ENCODE measurements at places on chromosomes 5 and 9. TPM values are rescaled to one million over a fixed set of nuclear protein-coding genes. Genes with fewer than 3 reads are reported as not detected.
A peak's percentile ranks its signal among the peaks of the same experiment; 100 is the strongest.

Gene GRM6
- total RNA-seq: not detected

Gene ATOSB
- total RNA-seq: 24.6 TPM

Gene UNC13B
- total RNA-seq: 0.25 TPM

Gene SHC3
- not detected for total RNA-seq

Gene DMRT2
- 2.9 TPM for total RNA-seq

Gene SPDL1
- total RNA-seq: 37.8 TPM

Gene FAXDC2
- total RNA-seq: not detected

Gene ZNF366
- total RNA-seq: not detected

Gene NEUROG1
- total RNA-seq: not detected

Gene CCL27
- total RNA-seq: not detected

Gene INSL4
- total RNA-seq: not detected

Gene GAPT
- not detected for total RNA-seq

Gene ZNF483
- total RNA-seq: 5.9 TPM

Gene SAXO1
- not detected for total RNA-seq

- no peak overlapping the region for H3K4me3 ChIP-seq
- DNase-seq: no peak
- H3K27ac ChIP-seq: no peak overlapping the region
Measured at GRCh38 chr9:80086822-80087345, 515.1 kb downstream of the TLE4 start.

DNA sequence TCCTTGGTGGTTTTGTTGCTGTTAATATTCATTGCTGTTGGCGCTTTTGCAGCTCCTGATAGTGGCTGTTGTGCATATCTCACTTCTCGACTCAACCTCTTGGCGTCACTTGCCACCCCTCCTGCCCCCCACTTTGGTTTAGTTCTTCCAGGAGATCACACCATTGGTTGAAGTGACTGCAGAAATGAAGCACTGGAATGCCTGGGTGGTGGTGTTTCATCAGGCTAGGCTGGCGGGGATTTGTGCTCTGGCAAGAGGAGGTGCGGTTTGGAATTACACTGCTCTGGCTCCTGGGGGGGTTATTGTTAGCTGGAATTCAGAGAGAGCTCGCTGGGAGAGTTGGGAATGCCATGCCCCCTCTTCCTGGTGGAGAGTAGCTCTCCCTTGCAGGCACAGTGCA, 11.5 kb downstream of the PRRC2B start:
- peak overlapping the region; percentile 48 for H3K27ac ChIP-seq
- H3K4me1 ChIP-seq: peaks cover 88% of the 10 kb centered on the region
- no peaks in the 10 kb centered on the region for H3K27me3 ChIP-seq
- peaks cover 23% of the 10 kb centered on the region for H3K36me3 ChIP-seq
- DNase-seq: no peak
- no peak overlapping the region for H3K4me3 ChIP-seq

- peaks cover 5% of the 10 kb centered on the region for H3K4me1 ChIP-seq
- H3K36me3 ChIP-seq: no peaks in the 10 kb centered on the region
- DNase-seq: peak; percentile 35
- no peak overlapping the region for H3K27ac ChIP-seq
Measured at GRCh38 chr9:100473276-100474081, 530 bp downstream of the TMEFF1 start.

DNA sequence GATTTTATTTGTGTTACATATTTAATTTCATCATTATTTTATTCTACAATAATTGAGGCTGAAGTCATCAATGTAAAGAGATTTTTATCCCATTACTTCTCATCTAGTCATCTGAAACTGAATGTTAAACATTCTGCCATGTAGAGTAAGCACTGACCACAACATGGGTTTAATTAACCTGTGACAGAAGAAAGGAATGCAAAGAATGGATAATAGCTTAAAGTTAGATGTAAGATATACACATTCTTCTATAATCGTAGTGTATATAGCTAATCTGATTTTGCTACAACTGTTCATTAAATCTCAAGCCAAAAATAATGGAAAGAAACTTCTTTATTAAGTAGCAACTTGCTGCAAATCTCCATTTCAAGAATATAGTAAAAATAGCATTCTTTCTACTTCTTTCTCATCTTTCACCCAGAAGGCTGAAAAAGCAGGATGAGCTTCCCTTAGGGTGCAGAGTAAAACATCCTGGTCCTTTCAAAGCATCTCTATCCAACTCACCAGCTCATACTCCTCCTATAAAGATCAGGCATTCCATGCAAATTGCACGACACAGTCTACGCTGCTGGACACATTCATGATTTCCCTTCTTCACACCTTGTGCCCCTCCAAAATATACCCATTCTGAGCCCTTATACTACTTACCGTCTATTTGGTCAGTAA, 115.2 kb downstream of the EFNA5 start:
- no peaks in the 10 kb centered on the region for H3K4me1 ChIP-seq
- DNase-seq: no peak
- H3K4me3 ChIP-seq: no peak overlapping the region
- H3K36me3 ChIP-seq: no peaks in the 10 kb centered on the region

DNA sequence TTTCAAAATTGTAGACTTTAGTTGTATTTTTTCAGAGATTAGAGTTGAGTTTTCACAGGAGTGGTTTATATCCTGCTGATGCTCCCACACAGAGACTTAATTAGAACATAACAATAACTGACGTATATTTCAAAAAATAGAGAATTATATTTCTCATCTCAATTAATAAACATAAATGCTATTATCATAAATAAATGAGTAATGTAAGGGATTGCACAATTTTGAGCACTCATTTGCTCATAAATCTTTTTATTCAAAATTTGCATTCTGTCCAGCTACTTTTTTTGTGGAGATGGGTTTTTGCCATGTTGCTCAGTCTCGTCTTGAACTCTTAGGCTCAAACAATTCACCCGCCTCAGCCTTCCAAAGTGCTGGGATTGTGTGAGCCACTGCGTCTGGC, 515.7 kb upstream of the RORB start:
- H3K27me3 ChIP-seq: no peaks in the 10 kb centered on the region
- no peaks in the 10 kb centered on the region for H3K4me1 ChIP-seq
- DNase-seq: no peak
- H3K4me3 ChIP-seq: no peak overlapping the region

GRCh38 chr9:36156116-36156515, 13.1 kb upstream of the CCIN start:
- H3K4me1 ChIP-seq: peaks cover 36% of the 10 kb centered on the region
- H3K27me3 ChIP-seq: no peaks in the 10 kb centered on the region
- H3K4me3 ChIP-seq: no peak overlapping the region
- peaks cover 62% of the 10 kb centered on the region for H3K36me3 ChIP-seq
- DNase-seq: no peak

DNA sequence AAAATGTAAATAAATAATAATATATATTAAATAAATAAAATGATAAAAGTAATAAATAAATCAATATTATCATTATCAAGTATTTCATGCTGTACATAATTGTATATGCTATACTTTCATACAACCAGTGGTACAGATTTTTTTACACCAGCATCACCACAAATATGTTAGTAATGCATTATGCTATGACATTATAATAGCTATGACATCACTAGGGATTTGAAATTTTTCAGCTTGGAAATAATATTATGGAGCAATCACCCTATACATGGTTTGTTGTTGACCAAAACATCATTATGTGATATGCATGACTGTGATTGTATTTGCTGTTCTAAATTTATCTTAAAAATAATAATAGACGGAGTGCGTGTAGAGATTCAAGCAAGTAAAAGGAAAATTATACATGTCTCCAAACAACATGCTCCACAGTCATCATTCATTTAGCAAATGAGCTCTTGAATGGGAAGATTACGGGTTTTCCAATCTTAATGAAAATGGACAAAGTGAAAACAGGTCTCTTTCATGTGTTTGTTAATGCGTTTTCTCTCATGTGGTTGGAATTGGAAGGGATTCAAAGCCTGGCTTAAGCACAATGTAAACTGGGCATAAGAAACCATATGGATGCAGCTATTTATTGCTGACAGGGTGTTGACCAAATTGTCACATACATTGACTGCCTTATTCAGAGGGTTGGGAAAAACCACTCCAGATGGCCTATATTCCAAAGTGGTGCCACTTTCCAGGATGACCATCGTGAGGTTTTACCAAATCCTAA, 643.0 kb upstream of the RGMB start:
- H3K4me3 ChIP-seq: no peak overlapping the region
- DNase-seq: no peak
- H3K27me3 ChIP-seq: no peaks in the 10 kb centered on the region
- no peak overlapping the region for H3K27ac ChIP-seq
- H3K36me3 ChIP-seq: no peaks in the 10 kb centered on the region
- H3K4me1 ChIP-seq: no peaks in the 10 kb centered on the region

DNA sequence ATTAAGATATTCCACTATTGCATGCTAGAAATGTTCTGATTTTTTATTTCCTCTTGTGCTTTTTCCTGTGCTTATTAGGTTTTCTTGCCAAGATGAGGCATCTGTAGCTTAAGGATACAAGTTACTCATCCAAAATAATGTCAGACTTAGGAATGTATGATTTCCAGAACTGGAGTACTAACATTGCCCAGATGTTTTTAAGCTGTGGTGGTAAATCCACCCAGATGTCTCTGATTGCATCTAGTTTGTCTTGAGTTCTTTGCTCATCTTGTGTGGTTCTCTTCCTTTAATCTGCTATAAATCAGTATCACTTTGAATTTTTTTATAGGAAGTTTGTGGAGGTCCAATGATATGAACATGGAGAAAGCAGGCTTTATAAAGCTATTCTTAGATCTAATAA, 337.5 kb upstream of the ZNF608 start:
- no peak overlapping the region for H3K27ac ChIP-seq
- DNase-seq: no peak
- H3K27me3 ChIP-seq: no peaks in the 10 kb centered on the region
- H3K4me1 ChIP-seq: no peaks in the 10 kb centered on the region

DNA sequence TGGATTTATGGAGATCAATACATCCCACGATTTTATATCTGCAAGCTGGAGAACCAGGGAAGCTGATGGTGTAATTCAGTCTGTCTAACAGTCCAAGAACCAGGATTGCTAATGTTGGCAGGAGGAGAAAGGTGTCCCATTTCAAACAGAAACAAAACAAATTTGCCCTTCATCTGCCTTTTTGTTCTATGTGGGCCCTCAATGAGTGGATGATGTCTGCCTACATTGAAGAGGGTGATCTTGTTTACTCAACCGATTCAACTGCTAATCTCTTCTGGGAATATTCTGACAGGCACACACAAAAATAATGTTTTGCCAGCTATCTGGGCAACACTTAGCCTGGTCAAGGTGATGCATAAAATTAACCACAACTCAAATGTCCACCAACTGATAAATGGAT, 65.1 kb upstream of the IL33 start:
- no peaks in the 10 kb centered on the region for H3K4me1 ChIP-seq
- H3K27me3 ChIP-seq: peaks cover 12% of the 10 kb centered on the region
- H3K4me3 ChIP-seq: no peak overlapping the region
- no peaks in the 10 kb centered on the region for H3K36me3 ChIP-seq

- H3K36me3 ChIP-seq: no peaks in the 10 kb centered on the region
- no peaks in the 10 kb centered on the region for H3K27me3 ChIP-seq
- H3K4me1 ChIP-seq: no peaks in the 10 kb centered on the region
- no peak for DNase-seq
Measured at GRCh38 chr5:44260793-44261192, 128.4 kb downstream of the FGF10 start.

GRCh38 chr9:71895117-71895516, 15.9 kb downstream of the ABHD17B start:
- peaks cover 30% of the 10 kb centered on the region for H3K36me3 ChIP-seq
- no peaks in the 10 kb centered on the region for H3K27me3 ChIP-seq
- DNase-seq: no peak
- no peak overlapping the region for H3K4me3 ChIP-seq

GRCh38 chr5:67409126-67409777, 212.7 kb upstream of the CD180 start:
- H3K27me3 ChIP-seq: no peaks in the 10 kb centered on the region
- DNase-seq: no peak
- H3K4me1 ChIP-seq: no peaks in the 10 kb centered on the region
- H3K36me3 ChIP-seq: no peaks in the 10 kb centered on the region
- no peak overlapping the region for H3K4me3 ChIP-seq
- no peak overlapping the region for H3K27ac ChIP-seq

GRCh38 chr9:125476645-125477044, 215.0 kb downstream of the GAPVD1 start:
- no peaks in the 10 kb centered on the region for H3K27me3 ChIP-seq
- no peaks in the 10 kb centered on the region for H3K4me1 ChIP-seq
- H3K27ac ChIP-seq: no peak overlapping the region
- DNase-seq: no peak

DNA sequence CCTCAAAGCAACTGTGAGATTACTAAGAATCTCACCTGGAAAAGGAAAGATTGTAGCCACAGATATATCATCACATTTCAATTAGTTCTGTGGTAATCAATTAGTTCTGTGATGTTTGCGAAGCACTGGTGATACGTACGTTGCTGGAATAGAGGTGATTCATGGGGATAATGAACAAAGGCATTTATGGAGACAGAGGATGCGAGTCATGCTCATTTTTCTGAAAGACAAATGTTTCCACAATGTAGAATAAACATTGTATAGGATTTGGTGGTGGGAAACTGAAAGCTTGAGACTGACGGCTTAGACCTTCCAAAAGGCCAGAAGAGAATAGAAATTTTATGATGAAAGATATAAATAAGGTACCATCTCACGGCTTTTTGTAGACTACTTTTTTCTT, 507.3 kb upstream of the TYRP1 start:
- H3K4me3 ChIP-seq: no peak overlapping the region
- H3K4me1 ChIP-seq: no peaks in the 10 kb centered on the region
- no peak overlapping the region for H3K27ac ChIP-seq

DNA sequence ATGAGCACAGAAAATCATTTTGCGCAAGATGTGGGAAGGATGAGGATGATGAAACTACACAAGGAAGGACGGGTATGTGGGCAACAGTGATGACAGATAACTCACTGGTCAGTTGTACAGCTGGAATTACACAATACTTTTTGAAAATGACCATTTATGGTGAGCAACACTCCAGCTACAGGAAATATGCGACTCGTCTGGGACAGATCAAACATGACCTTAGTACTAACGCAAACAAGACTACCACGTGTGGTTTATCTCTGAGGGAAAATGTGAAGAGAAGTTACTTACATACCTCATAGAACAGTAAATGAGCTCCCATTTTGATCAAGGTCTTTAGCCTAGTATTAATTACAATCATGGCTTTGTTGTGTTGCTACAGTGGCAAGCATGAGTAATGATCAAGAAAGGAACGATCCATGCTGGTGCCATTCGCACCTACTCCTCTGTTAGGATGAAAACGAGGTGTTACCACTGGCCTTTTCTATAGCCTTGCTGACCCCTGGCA, 456.9 kb downstream of the BNC2 start:
- H3K36me3 ChIP-seq: no peaks in the 10 kb centered on the region
- H3K27ac ChIP-seq: no peak overlapping the region
- no peaks in the 10 kb centered on the region for H3K4me1 ChIP-seq
- no peak overlapping the region for H3K4me3 ChIP-seq
- DNase-seq: no peak

DNA sequence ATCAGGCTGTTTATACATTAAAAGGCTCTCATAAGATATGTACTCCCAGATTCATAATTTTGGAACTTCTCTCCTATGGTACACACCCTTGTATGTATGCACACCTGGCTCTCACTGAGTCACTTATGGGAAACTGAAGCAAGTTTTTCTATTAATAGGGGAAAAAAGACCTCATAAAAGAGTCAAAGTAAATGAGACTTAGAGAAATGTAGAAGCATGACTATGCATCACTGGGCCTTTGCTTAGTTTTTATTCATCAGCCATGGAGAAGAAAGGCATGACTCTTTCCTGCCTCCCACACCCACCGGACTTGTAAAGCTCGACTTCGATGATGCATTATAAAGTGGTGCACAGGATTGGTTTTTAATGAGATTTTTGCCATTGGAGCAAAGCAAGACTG, 28.2 kb downstream of the MTAP start:
- no peak for DNase-seq
- H3K4me3 ChIP-seq: no peak overlapping the region
- H3K27ac ChIP-seq: no peak overlapping the region
- no peaks in the 10 kb centered on the region for H3K27me3 ChIP-seq
- H3K36me3 ChIP-seq: peaks cover 62% of the 10 kb centered on the region

Measured in activated CD4-positive, alpha-beta memory T cell treated with anti-CD3 and anti-CD28 coated beads, Interleukin-2, amount 10 ng/mL, durations not matched to agents 7 days and 5 days (primary cell).